Mesendoderm (in vitro differentiated cells): ENCODE measurements at places on chromosomes 11 and 22.
A peak's percentile ranks its signal among the peaks of the same experiment; 100 is the strongest.

- H3K36me3 ChIP-seq = no peaks in the 10 kb centered on the region
- no peak overlapping the region for H3K27ac ChIP-seq
- no peaks in the 10 kb centered on the region for H3K27me3 ChIP-seq
- H3K4me3 ChIP-seq = no peak overlapping the region
- DNase-seq = no peak
- peaks cover 2% of the 10 kb centered on the region for H3K4me1 ChIP-seq
Observed at GRCh38 chr22:43560651-43561050, 148.8 kb downstream of the MPPED1 start.

GRCh38 chr11:57214494-57214893, 22.6 kb downstream of the APLNR start:
- peaks cover 16% of the 10 kb centered on the region for H3K4me1 ChIP-seq
- no peaks in the 10 kb centered on the region for H3K27me3 ChIP-seq
- no peaks in the 10 kb centered on the region for H3K36me3 ChIP-seq
- DNase-seq = peak; percentile 36
- no peak overlapping the region for H3K27ac ChIP-seq

DNA sequence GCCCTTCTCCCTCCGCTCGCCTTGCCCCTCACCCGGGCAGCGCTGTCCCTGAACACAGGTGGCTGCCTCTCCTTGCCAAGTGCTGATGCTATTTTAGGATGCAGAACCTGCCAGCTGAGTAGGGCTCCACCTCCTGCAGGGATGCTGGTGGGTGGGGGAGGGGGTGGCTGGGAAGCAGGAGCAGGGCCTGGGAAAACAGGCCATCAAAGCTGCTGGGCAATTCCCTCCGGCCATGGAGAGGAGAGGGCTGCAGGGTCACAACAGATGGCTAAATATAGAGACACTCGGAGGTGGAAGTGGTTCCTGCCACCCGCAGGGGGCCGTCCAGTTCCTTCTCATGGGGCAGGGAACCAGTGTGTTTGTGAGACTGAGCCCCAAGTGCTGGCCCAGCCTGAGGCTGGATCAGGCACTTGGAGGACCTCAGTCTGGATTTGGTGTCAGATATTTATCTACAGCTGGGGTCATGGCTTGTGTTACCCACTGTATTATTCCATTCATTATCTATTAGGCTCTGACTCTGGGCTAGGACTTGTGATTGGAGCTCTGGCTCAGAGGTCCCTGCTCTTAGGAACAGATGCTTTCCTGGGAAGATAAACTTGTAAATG, 59.6 kb downstream of the LRRC32 start:
- H3K4me1 ChIP-seq = peaks cover 5% of the 10 kb centered on the region
- no peak overlapping the region for H3K27ac ChIP-seq
- peak; percentile 72 for DNase-seq
- H3K36me3 ChIP-seq = no peaks in the 10 kb centered on the region

DNA sequence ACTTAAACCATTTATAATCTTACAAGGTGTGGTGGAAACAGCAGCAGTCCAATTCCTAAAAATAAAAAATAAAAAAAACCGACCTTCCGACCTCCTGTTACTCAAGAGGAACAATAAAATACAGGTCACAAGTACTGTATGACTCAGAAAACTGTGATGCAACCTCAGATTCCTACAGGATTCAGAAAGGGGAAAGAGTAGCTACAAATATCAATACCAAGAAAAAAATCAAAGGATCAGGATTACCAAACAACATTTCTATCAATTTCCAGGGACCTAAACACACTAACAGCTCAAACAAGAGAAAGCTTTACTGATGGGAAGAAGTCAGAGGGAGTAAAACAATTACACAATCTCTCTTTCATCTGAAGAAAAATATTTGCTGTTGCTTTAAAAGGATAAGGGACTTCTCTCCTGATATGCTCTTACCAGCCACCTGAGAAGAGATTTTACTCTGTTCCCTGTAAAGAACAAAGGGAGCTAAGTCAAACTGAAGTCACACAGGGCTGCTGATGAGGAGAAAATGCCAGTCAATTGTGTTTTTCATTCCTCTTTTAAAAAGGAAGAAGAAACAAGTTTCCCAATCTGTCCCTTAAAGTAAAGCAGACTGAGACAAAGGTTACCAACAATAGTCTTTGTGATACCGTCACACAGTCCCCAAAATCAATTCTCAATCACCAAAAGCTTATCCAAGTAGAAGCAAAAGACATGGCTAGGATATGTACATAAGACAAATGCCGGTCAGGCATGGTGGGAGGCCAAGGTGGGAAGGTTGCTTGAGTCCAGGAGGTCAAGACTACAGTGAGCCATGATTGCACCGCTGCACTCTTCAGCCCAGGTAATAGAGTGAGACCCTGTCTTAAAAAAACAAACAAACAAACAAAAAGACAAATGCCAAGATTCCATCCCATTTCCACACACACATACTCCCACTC, 39.3 kb downstream of the AMBRA1 start:
- H3K27ac ChIP-seq = peak overlapping the region; percentile 85
- H3K4me3 ChIP-seq = no peak overlapping the region
- DNase-seq = peak; percentile 87
- H3K27me3 ChIP-seq = no peaks in the 10 kb centered on the region
- H3K36me3 ChIP-seq = no peaks in the 10 kb centered on the region

GRCh38 chr22:27857443-27857842, 55.9 kb upstream of the MN1 start:
- H3K4me3 ChIP-seq = no peak overlapping the region
- H3K36me3 ChIP-seq = peaks cover 14% of the 10 kb centered on the region
- no peaks in the 10 kb centered on the region for H3K27me3 ChIP-seq
- DNase-seq = no peak
- no peak overlapping the region for H3K27ac ChIP-seq

- H3K36me3 ChIP-seq = no peaks in the 10 kb centered on the region
- no peaks in the 10 kb centered on the region for H3K4me1 ChIP-seq
- H3K4me3 ChIP-seq = no peak overlapping the region
Observed at GRCh38 chr11:25981998-25982397, 349.9 kb upstream of the ANO3 start.

DNA sequence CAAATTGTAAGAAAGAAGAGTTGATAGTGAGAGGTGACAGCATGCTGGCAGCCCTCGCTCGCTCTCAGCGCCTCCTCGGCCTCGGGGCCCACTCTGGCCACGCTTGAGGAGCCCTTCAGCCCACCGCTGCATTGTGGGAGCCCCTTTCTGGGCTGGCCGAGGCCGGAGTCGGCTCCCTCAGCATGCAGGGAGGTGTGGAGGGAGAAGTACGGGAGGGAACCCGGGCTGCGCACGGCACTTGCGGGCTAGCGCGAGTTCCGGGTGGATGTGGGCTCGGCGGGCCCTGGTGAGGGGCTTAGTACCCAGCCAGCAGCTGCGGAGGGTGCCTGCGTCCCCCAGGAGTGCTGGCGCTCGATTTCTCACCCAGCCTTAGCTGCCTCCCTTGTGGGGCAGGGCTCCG, 539.7 kb upstream of the CCDC179 start:
- no peak for DNase-seq
- H3K4me3 ChIP-seq = no peak overlapping the region
- H3K27me3 ChIP-seq = no peaks in the 10 kb centered on the region
- H3K4me1 ChIP-seq = no peaks in the 10 kb centered on the region

- no peaks in the 10 kb centered on the region for H3K4me1 ChIP-seq
- no peak overlapping the region for H3K27ac ChIP-seq
- H3K36me3 ChIP-seq = no peaks in the 10 kb centered on the region
- H3K4me3 ChIP-seq = no peak overlapping the region
- H3K27me3 ChIP-seq = no peaks in the 10 kb centered on the region
Observed at GRCh38 chr11:109130910-109131309, 291.1 kb upstream of the C11orf87 start.

- no peak overlapping the region for H3K27ac ChIP-seq
- H3K36me3 ChIP-seq = no peaks in the 10 kb centered on the region
- no peaks in the 10 kb centered on the region for H3K4me1 ChIP-seq
- H3K4me3 ChIP-seq = no peak overlapping the region
- DNase-seq = no peak
- no peaks in the 10 kb centered on the region for H3K27me3 ChIP-seq
Observed at GRCh38 chr11:104522123-104522522, 358.2 kb upstream of the PDGFD start.

GRCh38 chr11:83671289-83671688, 385.1 kb upstream of the CCDC90B start:
- no peaks in the 10 kb centered on the region for H3K27me3 ChIP-seq
- DNase-seq = no peak
- H3K27ac ChIP-seq = no peak overlapping the region
- no peaks in the 10 kb centered on the region for H3K36me3 ChIP-seq
